Activated CD4-positive, alpha-beta memory T cell treated with anti-CD3 and anti-CD28 coated beads, Interleukin-2, amount 10 ng/mL, durations not matched to agents 7 days and 5 days (primary cell): ENCODE measurements at places on chromosomes 12 and 14. TPM values are rescaled to one million over a fixed set of nuclear protein-coding genes. Genes with fewer than 3 reads are reported as not detected.

- H3K27me3 ChIP-seq = no peaks in the 10 kb centered on the region
- H3K36me3 ChIP-seq = no peaks in the 10 kb centered on the region
- no peak overlapping the region for H3K27ac ChIP-seq
- no peaks in the 10 kb centered on the region for H3K4me1 ChIP-seq
- no peak for DNase-seq
Measured at GRCh38 chr12:70971001-70971794, 50.7 kb upstream of the PTPRR start.

DNA sequence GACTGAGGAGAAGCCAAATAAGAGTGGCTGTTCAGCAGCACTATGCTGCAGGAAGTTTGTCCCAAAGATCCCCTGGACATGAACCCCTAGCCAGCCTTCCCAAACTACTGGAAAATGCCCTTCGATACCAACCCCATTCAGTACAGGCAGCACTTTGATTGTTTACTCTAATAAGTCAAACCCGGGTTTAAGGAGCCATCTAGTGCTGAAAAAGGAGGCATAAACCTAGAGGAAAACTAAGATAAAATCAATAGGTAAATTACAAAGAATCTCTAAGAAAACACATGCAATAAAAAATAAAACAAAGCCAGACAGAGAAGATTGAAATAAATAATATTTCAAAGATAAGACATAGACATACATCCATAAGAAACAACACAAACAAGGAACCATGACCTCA, 771.6 kb downstream of the RPS29 start:
- no peak for DNase-seq
- H3K4me1 ChIP-seq = no peaks in the 10 kb centered on the region
- no peaks in the 10 kb centered on the region for H3K36me3 ChIP-seq
- no peaks in the 10 kb centered on the region for H3K27me3 ChIP-seq

The GARIN6 gene
- total RNA-seq = not detected

- H3K36me3 ChIP-seq = no peaks in the 10 kb centered on the region
- H3K27ac ChIP-seq = no peak overlapping the region
- H3K4me1 ChIP-seq = no peaks in the 10 kb centered on the region
- peaks cover 62% of the 10 kb centered on the region for H3K27me3 ChIP-seq
Measured at GRCh38 chr14:106803379-106803778, 1277.0 kb downstream of the TMEM121 start.

DNA sequence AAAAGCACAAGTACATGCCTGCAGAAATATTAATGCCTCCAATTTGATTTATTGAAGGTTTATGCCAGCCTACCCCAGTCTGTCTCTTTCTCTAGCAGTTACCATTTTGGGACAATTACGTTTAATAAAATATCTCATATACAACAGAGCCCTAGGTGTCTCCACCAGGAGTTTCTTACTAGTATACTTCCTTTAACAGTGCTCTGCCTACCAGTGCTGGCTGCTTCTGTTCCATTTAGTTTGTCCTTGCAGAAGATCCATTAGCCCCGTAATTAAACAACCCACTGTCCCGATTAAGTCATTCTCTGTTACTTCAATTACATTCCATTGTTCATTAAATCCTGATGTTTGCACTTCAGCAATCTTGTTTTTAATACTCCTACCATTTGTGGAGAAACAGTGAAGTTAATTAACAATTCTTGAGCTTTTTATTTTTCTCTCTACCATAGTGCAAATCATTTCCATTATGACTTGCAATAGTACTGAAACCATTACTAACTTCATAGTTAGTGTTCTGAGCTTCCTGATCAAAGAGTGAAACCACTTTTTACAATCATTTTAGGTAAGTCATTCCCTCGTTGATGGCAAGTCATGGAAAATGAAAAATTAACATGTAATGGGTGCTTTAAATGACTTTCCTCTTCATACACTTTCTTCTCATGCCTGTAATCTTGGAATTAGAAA, 121.1 kb downstream of the PLXNC1 start:
- no peaks in the 10 kb centered on the region for H3K27me3 ChIP-seq
- peaks cover 62% of the 10 kb centered on the region for H3K36me3 ChIP-seq
- H3K27ac ChIP-seq = no peak overlapping the region
- no peak for DNase-seq
- peaks cover 36% of the 10 kb centered on the region for H3K4me1 ChIP-seq
